Endothelial cell of umbilical vein (primary cell): ENCODE measurements at places on chromosomes 2 and 18. TPM values are rescaled to one million over a fixed set of nuclear protein-coding genes. Genes with fewer than 3 reads are reported as not detected.

ANKAR gene
- total RNA-seq = 4.3 and 4.5 TPM in 2 replicates

- no peak within 1 kb of the TSS for H3K27ac ChIP-seq
- no peaks in the 10 kb centered on the region for H3K36me3 ChIP-seq
- H3K4me1 ChIP-seq = peaks cover 14% of the 10 kb centered on the region
- DNase-seq = no peak
- no peaks in the 10 kb centered on the region for H3K27me3 ChIP-seq
These were observed at the start of gene CAPG for GRCh38 chr2:85409845-85410583. CAPG (minus strand) TSS chr2:85410366; CDS start chr2:85402145, 8,221 bp downstream.

TRIM43 gene
- not detected in 2 replicates for total RNA-seq

DSC2 gene
- total RNA-seq = not detected in 2 replicates

DNA sequence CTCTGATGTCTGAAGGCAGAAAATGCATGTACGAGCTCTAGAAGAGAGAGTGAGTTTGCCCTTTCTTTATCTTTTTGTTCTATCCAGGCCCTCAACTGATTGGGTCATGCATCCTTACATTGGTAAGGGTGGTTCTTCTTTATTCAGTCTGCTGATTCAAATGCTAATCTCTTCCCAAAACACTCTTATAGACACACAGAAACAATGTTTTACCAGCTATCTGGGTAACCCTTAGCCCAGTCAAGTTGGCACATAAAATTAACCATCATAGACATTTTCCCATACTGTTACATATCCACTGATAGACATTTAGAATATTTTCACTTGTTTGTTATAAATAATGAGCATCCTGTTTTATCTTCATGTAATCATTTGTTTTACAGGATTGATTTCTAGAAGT lies 141.2 kb downstream of the TAF4B start:
- H3K36me3 ChIP-seq = no peaks in the 10 kb centered on the region
- no peaks in the 10 kb centered on the region for H3K27me3 ChIP-seq
- no peak overlapping the region for H3K4me3 ChIP-seq
- no peak for DNase-seq
- H3K4me1 ChIP-seq = no peaks in the 10 kb centered on the region

- no peaks in the 10 kb centered on the region for H3K27me3 ChIP-seq
- DNase-seq = peak; percentile 72
- peaks cover 11% of the 10 kb centered on the region for H3K4me1 ChIP-seq
- H3K27ac ChIP-seq = peak overlapping the region; percentile 56
- H3K36me3 ChIP-seq = no peaks in the 10 kb centered on the region
- no peak overlapping the region for H3K4me3 ChIP-seq
These were observed 43.4 kb upstream of the HAAO start for GRCh38 chr2:42835577-42836371.

LNPK gene
- total RNA-seq = 11.2 and 11.8 TPM in 2 replicates

- DNase-seq = no peak
- no peak overlapping the region for H3K4me3 ChIP-seq
- no peak overlapping the region for H3K27ac ChIP-seq
- peaks cover 7% of the 10 kb centered on the region for H3K4me1 ChIP-seq
- peaks cover 39% of the 10 kb centered on the region for H3K27me3 ChIP-seq
- H3K36me3 ChIP-seq = no peaks in the 10 kb centered on the region
These were observed 8.9 kb upstream of the OSR1 start for GRCh38 chr2:19367326-19367725.

- H3K36me3 ChIP-seq = no peaks in the 10 kb centered on the region
- DNase-seq = peak; percentile 6
- H3K27me3 ChIP-seq = no peaks in the 10 kb centered on the region
- no peak overlapping the region for H3K4me3 ChIP-seq
These were observed 36.9 kb upstream of the NT5C1B start for GRCh38 chr2:18626256-18626668.

- H3K36me3 ChIP-seq = no peaks in the 10 kb centered on the region
- no peak for DNase-seq
- no peak overlapping the region for H3K27ac ChIP-seq
- no peaks in the 10 kb centered on the region for H3K4me1 ChIP-seq
- no peak overlapping the region for H3K4me3 ChIP-seq
These were observed 70.0 kb downstream of the ANKRD44 start for GRCh38 chr2:197240421-197241041.

GRCh38 chr18:8826514-8826913 lies 121.2 kb downstream of the MTCL1 start:
- H3K27ac ChIP-seq = no peak overlapping the region
- no peak for DNase-seq

SCN9A gene
- 1.6 and 1.8 TPM in 2 replicates for total RNA-seq

INHA gene
- total RNA-seq = not detected in 2 replicates

DNA sequence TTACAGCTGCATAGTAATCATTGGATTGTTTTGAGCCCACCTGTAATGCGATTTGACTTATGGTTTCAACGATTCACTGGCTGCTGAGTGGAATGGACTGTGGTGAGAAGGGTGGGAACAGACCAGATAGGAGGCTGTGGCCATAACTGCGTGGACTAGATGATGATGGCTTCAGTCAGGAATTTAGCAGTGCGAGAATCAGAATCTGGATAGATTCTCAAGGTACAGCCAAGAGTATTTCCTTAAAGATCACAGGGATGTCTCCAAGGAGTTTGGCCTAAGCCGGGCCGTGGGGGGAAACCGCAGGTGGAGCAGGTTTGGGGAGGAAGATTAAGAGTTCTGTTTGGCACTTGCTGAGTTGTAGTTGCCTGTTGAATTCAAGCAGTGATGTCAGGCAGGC lies 44.0 kb upstream of the CHMP1B start:
- DNase-seq = no peak
- no peak overlapping the region for H3K27ac ChIP-seq
- no peaks in the 10 kb centered on the region for H3K4me1 ChIP-seq
- no peaks in the 10 kb centered on the region for H3K36me3 ChIP-seq

DNA sequence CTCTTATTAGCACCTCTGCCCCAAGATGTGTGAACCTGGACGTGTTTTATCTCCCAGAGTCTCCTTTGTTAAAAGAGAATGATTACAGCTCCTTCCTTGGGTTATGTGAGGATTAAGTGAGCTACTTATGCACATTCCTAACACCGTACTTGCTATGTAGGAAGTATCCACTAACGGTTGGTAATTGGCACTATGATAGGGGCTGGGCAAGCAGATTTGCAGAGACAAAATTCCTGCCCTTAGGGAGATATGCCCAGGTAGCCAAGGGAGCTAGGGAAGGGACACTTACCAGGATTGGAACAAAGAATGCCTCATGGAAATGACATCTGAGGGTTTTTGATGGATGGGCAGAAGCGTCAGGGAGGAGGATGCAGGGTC lies 11.5 kb upstream of the ALPK2 start:
- DNase-seq = no peak
- H3K27ac ChIP-seq = no peak overlapping the region
- no peaks in the 10 kb centered on the region for H3K4me1 ChIP-seq
- H3K4me3 ChIP-seq = no peak overlapping the region
- H3K36me3 ChIP-seq = no peaks in the 10 kb centered on the region

- H3K27me3 ChIP-seq = peaks cover 6% of the 10 kb centered on the region
- DNase-seq = no peak
- no peaks in the 10 kb centered on the region for H3K4me1 ChIP-seq
- H3K27ac ChIP-seq = no peak overlapping the region
These were observed 96.3 kb upstream of the STON1 start for GRCh38 chr2:48433682-48434081.
